Activated naive CD4-positive, alpha-beta T cell treated with anti-CD3 and anti-CD28 coated beads, Interleukin-2, amount 50 U/mL, for 16 hours (primary cell): ENCODE measurements at places on chromosomes 3 and 15.

GRCh38 chr15:45867281-45867680 lies 232.5 kb downstream of the SQOR start:
- DNase-seq, result no peak

- DNase-seq, result no peak
Measured at GRCh38 chr3:155097009-155097349, 16.9 kb downstream of the MME start.

DNA sequence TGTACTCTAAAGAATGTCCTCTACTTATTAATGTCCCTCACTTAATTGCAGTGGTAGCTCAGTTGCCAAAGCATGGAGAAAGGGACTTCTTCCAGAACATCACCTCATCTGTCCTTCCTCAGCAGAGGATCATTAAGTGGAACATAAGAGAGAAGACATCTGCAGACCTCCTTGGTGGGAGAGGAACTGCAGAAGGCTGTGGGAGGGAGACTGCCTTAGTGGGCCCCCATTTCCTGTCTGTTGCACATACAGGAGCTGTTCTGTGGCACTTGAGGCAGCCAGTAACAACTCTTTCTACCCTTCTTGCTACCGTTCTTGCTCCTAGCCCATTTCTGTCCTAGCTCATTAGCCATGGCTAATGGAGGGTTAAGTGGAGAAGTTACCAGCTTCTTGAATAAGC lies 33.6 kb downstream of the HPS3 start:
- DNase-seq, result no peak

- DNase-seq, result peak; percentile 8
Measured at GRCh38 chr15:28914483-28915023, 28.8 kb downstream of the APBA2 start.

DNA sequence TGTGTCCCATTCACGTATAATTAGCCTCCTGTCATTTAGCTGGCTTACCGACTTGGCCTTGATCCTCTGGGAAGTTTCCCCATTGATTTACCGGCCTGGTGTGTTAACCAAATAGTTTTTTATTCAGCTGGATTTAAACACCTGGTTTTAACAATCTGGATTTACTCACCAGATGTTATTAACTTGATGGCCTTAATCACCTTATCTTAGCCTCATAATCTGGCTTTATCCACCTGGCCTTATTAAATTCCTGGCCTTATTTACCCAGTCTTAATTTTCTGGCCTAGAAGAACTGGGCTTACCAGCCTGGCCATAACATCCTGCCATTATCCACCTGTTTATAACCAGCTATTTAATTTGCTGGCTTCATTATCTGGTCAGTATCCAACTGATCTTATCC lies 89.9 kb downstream of the IL12A start:
- DNase-seq, result no peak
